ENCODE measurements at places on chromosomes 16 and 17. TPM values are rescaled to one million over a fixed set of nuclear protein-coding genes. Genes with fewer than 3 reads are reported as not detected.

DNA sequence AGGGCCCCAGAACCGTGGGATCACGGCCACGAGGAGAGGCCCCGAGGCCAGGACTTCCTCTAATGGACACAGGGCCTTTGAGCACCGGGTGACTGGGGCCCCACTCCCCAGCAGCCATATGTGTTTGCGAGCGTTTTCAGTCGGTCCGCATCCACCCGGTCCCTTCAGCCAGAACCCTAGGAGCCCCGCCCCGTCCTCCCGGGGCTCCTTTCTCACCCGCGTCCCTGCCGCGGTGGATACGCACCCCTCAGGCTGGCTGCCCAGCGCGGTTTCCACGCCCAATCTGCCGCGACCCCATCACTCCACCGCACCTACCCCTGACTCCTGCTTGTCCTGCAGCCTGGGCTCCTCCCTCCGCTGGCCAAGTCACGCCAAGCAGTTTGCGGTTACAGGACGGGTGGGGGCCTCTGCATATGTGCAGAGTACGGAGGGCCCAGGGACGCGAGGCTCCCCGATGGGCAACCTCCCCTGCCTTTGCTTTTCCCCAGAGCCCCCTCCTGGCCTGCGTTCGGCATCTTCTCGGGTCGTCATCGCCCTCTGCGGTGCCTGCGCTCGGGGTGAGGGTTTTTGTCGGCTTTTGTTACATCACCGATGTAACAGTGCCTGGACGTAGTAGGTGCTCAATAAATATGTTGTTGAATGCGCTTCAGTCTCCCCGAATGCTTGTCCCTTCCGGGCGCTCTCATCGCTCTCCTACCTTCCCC is 1.0 kb upstream of the TTYH2 start:
- no peak for DNase-seq

DNA sequence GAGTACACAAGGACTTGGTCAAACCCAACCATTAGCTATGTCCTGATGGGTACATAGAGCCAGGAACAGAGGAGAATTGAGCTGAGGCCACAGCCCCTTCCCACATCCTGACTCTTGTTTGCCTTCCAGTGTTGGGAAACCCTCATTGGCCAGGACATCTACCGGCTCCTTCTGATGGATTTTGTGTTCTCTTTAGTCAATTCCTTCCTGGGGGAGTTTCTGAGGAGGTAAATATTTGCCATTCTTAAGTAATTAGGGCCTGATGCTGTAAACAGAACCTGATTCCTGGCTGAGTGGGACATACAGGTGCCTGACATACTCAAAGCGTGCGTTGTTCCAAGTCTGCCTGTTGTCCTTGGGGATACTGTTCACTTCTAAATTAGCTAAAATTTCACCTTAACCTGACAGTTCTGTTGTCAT is 42.6 kb downstream of the GDE1 start:
- DNase-seq: no peak

GRCh38 chr17:8151120-8151640 is 1.0 kb downstream of the PER1 start:
- peak; percentile 94 for DNase-seq

- no peak for DNase-seq
Observed at GRCh38 chr17:30824002-30824355, 513 bp downstream of the CRLF3 start.

- DNase-seq: peak; percentile 93
Observed at GRCh38 chr17:32693194-32693897, 183.6 kb downstream of the MYO1D start.

PHLPP2 gene
- polyA plus RNA-seq: 3.3 TPM

DNA sequence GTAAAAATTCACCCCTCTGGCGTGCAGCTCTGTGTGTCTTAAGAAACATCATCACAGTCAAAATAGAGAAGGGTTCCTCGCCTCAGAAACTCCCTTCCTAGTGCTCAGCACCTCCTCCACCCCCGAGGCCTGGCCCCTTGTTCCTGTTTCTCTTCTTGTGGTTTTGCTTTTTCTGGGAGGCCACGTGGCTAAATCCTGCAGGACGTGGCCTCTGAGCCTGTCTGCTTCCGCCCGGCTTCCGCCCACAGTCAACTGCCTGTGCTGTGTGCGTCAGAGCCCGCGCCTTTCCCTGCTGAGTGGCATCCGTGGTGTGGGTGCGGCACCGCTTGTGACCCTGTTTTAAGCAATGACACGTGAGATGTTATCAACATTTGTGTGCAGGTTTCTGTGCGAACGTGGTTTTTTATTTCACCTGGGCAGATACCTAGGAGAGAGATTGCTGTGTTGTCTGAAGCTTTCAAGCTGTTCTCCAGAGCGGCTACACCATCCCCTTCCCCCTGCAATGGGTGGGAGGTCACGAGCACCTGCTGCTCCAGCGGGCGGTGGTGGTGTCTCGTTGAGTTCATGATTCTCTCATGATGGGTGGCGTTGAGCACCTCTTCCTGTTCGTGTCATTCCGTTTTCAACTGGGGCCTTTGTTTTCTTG is 21.7 kb downstream of the ACSF3 start:
- no peak for DNase-seq

DNA sequence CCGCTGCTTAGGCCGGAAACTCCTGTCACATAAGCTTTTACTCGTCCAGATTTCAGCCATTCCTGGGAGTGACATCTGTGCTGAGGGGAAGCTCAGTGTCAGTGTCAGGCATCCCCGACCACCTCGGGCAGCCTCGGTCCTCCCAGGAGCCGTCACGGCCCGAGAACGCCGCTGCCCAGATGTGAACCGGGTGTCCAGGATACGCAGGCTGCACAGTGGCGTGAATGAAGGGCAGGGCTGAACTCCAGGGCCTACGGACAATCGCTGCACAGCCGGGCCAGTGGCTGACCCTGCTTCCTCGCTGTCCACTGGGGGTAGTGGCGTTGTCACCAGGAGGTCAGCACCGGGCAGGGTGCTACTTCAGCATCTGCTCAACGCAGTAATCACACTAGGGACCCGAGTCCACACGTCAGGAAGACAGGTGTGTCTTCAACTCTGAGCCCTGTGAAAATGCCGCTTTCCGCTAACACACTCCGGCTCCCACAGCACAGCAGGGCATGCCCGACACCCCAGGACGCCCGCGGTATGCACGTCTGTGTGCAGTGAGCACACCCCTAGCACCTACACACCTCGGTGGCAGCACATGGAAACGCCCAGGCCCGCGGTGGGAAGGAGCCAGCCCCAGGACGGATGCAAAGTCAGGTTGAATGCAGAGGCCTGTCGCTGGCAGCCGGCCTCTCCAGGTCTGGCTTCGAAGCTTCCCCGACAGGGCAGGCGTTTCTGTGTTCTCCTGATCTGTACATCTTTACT is 3.1 kb downstream of the LMF1 start:
- DNase-seq: no peak

JPH3 gene
- polyA plus RNA-seq: 31.2 TPM

TOP2A gene
- 141 TPM for polyA plus RNA-seq

ERBB2 gene
- polyA plus RNA-seq: 21.1 TPM

KRTAP4-5 gene
- polyA plus RNA-seq: not detected

ABCC11 gene
- polyA plus RNA-seq: 0.37 TPM

GRCh38 chr17:71337938-71338337 is 782.9 kb upstream of the SOX9 start:
- no peak for DNase-seq

TAC4 gene
- polyA plus RNA-seq: not detected

- no peak for DNase-seq
Observed at GRCh38 chr17:50036455-50037261, 19.3 kb upstream of the ITGA3 start.

HBQ1 gene
- 2.1 TPM for polyA plus RNA-seq

- DNase-seq: peak; percentile 87
Observed at GRCh38 chr16:23185656-23186055, 3.1 kb downstream of the SCNN1G start.

SKAP1 gene
- polyA plus RNA-seq: 4.8 TPM

GRCh38 chr17:74267987-74268499 is 6.0 kb upstream of the DNAI2 start:
- no peak for DNase-seq

MPP2 gene
- 27.6 TPM for polyA plus RNA-seq

NLE1 gene
- polyA plus RNA-seq: 14.8 TPM

- DNase-seq: no peak
Observed at GRCh38 chr17:10318535-10318934, 54.3 kb downstream of the MYH13 start.

FMNL1 gene
- polyA plus RNA-seq: 26.1 TPM

DNA sequence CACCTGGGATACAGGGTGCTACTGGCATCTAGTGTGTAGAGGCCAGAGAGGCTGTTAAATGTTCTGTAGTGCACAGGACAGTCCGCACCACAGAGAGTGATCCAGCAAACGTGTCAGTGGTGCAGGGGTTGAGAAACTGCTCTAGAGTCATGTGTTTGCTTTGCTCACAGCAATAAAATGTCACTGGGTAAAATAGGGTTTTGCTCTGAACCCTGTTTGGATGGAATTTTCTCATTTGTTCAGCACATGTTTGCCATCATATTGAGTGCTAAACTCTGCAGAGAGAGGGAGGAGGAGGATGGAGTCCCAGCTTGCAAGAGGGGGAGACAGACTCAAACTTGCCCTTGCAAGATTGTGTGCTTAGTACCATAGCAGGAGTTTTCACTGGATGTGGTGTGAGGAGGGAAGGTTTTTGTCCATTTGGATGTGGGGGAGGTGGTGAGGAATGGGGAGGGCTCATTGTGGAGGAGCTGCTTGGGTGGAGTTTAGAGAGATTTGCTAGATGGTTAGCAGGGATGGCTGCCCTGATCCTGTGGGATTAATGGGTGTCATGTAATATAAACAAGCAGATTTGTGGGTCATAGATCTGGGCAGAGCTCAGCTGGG is 11.8 kb downstream of the PLCG2 start:
- no peak for DNase-seq

GRCh38 chr16:10561001-10561400 is 19.4 kb downstream of the EMP2 start:
- DNase-seq: no peak
